ENCODE measurements at places on chromosomes 5 and 9.

- DNase-seq: no peak
Observed at GRCh38 chr9:79568337-79569101, 3.2 kb upstream of the TLE4 start.

DNA sequence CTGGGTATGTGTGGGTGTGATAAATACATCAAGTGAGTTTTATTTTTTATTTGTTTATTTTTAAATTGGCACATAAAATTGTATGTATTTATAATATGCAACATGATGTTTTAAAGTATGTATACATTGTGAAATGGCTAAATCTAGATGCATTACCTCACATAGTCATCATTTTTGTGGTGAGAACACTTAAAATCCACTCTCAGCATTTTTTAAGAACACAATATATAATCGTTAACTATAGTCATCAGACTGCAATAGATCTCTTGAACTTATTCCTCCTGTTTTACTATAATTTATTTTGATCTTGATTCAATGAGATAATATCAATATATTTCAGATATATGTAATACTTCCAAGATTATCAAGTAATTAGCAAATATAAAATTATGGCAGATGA lies 93.9 kb upstream of the ALDH1A1 start:
- no peak for DNase-seq

DNA sequence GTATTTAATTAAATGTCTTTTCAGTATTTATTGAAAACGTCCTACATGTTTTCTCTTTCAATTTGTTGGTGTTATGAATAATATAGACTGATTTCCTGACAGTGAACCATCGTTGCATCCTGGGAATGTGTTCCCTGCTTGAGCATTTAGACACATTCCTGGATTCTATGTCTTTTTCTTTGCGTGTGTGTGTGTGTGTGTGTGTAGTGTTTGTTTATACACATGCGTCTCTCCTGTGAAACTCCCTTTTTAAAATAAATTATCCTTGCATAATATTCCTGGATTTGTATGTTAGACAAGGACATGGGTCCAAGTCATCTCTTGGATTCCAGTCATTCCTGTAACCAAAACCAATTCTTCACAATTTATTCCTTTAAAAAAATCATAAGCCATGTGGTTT lies 153.4 kb downstream of the HSPA4 start:
- DNase-seq: no peak

GRCh38 chr5:132776131-132776937 lies 705 bp downstream of the SEPTIN8 start:
- DNase-seq: no peak

GRCh38 chr9:22114956-22115355 lies 105.9 kb upstream of the CDKN2B start:
- DNase-seq: no peak

GRCh38 chr9:136283291-136284235 lies 20.3 kb downstream of the CCDC187 start:
- DNase-seq: peak; percentile 60

DNA sequence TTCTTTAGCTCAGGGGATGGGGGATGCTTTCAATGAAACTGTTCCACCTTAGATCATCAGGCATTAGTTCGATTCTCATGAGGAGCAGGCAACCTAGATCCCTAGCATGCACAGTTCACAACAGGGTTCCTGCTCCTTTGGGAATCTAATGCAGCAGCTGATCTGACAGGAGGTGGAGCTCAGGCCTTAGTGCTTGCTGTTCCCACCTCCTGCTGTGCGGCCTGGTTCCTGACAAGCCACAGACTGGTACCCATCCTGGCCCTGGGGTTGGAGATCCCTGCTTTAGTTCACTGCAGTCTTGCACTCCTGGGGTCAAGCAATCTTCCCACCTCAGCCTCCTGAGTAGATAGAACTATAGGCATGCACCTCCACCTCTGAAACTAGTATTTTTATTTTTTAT lies 1369.8 kb upstream of the NUDT12 start:
- no peak for DNase-seq

DNA sequence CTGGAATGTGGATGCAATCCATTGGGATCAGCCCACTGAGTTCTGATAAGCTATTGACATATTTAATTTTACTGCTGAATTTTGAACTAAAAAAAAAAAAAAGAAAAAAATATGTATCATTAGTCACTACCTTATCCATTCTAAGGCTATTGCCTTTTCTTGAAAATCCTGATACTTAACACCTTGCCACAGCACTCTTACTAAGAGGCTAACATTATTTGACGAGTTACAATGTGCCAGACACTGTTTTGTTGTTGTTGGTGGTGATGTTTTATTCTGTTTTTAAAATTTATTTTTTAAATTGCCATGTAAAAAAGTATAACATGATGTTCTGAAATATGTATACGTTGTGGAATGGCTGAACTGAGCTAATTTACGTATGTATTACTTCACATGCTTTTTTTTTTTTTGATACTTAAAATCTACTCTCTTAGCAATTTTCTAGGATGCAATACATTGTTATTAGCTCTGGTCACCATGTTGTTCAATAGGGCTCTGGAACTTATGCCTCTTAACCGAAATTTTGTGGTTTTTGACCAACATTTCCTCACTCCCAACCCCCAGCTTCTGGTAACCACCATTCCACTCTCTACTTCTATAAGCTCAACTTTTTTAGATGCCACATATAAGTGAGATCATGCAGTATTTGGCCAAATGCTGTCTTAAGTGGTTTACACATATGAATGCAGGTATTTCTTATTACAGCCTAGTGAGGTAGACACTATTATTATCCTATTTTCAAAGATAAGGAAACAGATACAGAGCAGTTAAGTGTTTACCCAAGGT lies 134.8 kb upstream of the PCA3 start:
- DNase-seq: no peak

GRCh38 chr5:54470677-54471076 lies 15.2 kb downstream of the HSPB3 start:
- DNase-seq: no peak

DNA sequence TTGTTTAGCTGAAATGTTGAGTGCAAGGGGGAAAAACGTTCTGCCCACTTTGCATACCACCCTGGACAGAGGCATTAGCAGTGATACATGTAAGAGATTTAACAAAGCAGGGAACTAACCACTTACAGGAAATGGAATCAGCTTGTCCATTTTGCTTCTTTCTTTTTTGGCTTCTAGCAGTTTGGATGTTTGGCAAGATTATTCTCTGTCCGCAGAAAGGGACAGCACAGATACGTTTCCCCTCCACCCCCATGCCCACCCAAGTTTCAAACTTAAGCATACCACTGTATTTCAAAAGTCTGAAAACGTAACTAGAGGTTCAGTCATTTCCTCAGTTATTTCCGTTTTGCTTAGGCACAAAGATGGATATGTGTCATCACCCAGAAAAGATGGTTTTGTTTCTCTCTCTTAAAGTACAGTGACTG lies 118.4 kb downstream of the GDNF start:
- no peak for DNase-seq

DNA sequence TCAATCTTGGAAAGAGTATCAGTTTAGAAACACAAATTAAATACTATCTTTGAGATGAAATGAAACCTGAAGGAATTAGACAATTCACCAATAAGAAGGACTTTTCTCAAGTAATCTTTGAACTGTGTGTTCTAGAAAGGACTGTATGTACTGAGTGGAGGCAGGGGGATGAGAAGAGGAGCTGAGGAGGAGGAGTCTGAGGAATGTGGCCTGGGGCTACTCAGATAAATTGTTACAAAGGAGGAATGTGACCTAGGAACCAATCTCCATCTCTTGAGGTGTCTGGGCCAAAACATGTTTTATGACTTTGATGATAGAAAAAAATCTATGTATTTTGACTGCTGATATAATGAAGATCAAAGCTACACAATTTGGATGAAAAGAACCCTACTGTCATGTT lies 124.3 kb upstream of the ANKRD55 start:
- no peak for DNase-seq

DNA sequence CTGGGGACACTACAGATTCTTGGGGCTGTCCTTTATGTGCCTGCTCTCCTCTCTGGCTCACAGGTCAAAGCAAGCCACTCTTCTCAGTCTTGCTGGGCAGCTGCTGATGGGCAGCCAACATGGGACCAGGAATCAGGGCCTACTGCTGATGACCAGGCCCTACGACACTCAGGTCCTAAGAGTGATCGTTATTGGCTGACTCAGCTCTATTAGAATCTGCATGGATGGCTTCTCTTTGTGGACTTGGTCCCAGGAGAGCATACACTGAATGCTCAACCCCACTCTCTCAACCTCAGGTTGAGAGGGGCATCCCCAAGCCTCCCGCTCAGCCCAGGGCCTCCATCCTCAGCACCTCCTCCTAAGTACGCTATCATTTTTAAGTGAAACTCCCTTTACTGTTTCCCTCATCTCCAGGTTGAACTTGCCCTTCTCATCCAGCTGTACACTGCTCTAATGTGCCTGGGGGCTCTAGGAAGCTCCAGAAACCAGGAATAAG lies 250.8 kb upstream of the PANK3 start:
- DNase-seq: no peak

GRCh38 chr9:72294936-72295335 lies 70.1 kb downstream of the ZFAND5 start:
- DNase-seq: no peak

- DNase-seq: no peak
Observed at GRCh38 chr9:136079211-136079915, 15.7 kb downstream of the NACC2 start.

DNA sequence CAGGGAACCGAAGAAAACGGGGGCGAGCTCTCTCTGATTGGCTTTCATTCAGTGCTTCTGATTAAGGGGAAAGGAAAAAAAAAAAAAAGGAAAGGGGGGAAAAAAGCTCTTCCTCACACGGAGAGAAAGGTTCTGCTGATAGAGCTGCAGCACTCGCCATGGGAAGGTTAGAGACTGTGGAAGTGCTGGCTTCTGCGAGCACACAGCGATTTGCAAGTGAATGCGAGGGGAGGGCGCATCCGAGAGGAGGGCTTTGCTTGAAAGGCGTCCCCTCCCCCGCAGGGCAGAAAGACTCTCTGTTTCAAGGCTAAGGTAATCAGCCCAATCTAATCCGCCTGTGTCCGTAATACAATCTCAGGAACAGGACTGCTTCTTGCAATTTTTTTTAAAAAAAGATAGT lies at the start of gene CDH10:
Gene CDH10 (minus strand): TSS at position 218 of the 400 bp plus-strand sequence. CDS start 51,488 bp downstream, outside the sequence.
- DNase-seq: peak; percentile 25

DNA sequence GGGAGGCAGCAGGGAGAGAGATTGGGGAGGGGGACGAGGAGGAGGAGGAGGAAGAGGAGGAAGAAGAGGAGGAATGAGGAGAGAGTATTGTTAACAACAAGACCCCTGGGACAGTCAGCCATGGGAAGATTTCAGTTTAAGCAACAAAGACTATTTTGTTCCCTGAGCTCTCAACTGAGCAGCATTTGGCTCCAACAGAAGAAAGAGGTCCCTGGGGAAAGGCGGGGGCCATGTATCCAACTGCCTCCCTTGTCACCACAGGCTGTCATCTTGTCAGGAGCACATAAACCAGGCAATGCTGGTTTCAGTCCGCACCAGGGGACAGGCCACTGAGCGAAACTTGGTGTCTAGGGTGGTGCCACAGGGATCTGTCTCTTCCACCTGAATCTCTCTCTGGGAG lies 316.1 kb downstream of the TLE1 start:
- no peak for DNase-seq

DNA sequence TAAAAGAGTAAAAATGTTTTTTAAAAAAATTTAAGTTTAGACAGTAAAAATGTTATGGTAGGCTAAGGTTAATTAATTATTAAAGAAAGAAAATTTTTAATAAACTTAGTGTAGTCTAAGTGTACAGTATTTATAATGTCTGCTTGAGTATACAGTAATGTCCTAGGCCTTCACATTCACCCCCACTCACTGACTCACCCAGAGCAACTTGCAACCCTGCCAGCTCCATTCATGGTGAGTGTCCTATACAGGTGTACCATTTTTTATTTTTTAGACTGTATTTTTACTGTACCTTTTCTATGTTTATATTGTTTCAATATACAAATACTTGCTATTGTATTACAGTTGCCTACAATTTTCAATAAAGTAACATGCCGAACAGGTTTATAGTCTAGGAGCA lies 234.1 kb downstream of the AUH start:
- no peak for DNase-seq

DNA sequence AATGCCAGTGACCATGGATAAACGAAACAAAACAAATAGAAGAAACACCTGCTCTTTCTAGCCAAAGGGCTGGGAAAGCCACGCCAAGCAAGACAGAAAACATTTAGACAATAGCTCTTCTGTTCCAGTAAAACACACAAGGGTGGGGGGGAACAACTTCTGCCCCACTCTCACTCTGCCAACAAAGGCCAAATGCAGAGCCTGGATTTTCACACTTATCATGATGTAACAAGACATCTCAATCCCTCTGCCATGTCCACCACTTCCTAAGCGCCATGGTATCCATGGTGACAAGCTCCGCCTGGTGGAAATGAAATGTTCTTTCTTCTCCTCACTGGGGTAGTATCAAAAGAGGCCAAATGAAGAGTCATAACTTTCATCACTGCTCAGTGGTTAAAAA lies 60.6 kb downstream of the DRD1 start:
- DNase-seq: peak; percentile 46
